ENCODE measurements at places on chromosomes 11 and 22. TPM values are rescaled to one million over a fixed set of nuclear protein-coding genes. Genes with fewer than 3 reads are reported as not detected.

The TRPT1 gene
- total RNA-seq: 31.7 TPM

The LIF gene
- 511 TPM for total RNA-seq

The SPON1 gene
- total RNA-seq: 0.14 TPM

The RTCB gene
- 105 TPM for total RNA-seq

GRCh38 chr11:98561252-98561651, 459.5 kb upstream of the CNTN5 start:
- H3K4me3 ChIP-seq: no peak overlapping the region
- no peaks in the 10 kb centered on the region for H3K27me3 ChIP-seq
- no peaks in the 10 kb centered on the region for H3K4me1 ChIP-seq
- no peak for DNase-seq

DNA sequence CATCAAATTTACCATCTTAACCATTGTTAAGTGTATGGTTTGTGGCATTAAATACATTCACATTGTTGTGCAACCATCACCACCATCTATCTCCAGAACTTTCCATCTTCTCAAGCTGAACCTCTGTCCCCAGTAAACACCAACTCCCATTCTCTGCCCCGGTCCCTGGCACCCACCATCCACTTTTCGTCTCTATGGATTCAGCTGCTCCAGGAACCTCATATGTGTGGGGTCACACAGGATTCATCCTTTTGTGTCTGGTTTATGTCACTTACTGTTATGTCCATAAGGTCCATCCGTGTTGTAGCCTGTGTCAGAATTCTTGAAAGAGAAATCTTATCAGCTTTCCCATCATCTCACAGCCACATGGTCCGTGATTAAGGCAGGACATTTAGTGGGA, 16.3 kb downstream of the TSPAN32 start:
- H3K27me3 ChIP-seq: peaks cover 10% of the 10 kb centered on the region
- no peak for DNase-seq
- no peaks in the 10 kb centered on the region for H3K36me3 ChIP-seq
- H3K4me3 ChIP-seq: no peak overlapping the region
- H3K27ac ChIP-seq: no peak overlapping the region
- no peaks in the 10 kb centered on the region for H3K4me1 ChIP-seq

DNA sequence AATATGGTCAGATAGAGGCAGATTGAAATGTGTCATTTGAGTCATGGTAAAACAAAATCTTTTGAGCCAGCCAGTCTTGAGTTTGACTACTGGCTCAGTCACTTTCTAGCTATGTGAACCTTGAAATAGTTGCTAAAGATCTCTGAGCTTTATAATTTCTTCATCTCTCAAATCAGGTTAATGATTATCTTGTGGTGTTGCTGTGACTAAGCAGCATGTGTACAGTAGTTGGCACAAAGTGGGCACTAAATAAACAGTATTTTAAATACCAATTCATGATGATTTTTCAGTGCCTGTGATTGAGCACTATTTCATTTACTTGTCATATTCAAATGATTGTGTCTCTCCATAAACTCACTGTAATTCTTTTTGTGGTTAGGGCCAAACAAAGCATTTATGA, 70.8 kb downstream of the RAB38 start:
- no peaks in the 10 kb centered on the region for H3K36me3 ChIP-seq
- DNase-seq: no peak
- H3K27ac ChIP-seq: no peak overlapping the region

- H3K4me3 ChIP-seq: no peak overlapping the region
- H3K4me1 ChIP-seq: peaks cover 52% of the 10 kb centered on the region
Measured at GRCh38 chr22:25084405-25085107, 115.1 kb upstream of the CRYBB3 start.

DNA sequence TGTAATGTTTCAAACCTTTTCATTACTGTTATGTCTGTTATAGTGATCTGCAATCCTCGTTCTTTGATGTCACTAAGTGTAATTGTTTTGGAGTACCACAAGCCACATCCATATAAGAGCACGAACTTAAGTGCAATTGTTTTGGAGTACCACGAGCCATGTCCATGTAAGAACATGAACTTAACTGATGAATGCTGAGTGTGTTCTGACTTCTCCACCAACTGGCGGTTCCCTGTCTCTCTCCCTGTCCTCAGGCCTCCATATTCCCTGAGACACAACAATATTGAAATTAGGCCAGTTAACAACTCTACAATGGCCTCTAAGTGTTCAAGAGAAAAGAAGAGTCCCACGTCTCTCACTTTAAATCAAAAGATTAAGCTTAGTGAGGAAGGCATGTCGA, 23.5 kb downstream of the TESMIN start:
- no peaks in the 10 kb centered on the region for H3K36me3 ChIP-seq
- no peaks in the 10 kb centered on the region for H3K4me1 ChIP-seq
- no peak for DNase-seq
- H3K27ac ChIP-seq: no peak overlapping the region
- H3K27me3 ChIP-seq: peaks cover 17% of the 10 kb centered on the region

GRCh38 chr11:59560290-59560701, 49.0 kb downstream of the OR4D9 start:
- peak; percentile 94 for DNase-seq
- H3K36me3 ChIP-seq: peaks cover 2% of the 10 kb centered on the region
- peaks cover 46% of the 10 kb centered on the region for H3K4me1 ChIP-seq
- H3K27ac ChIP-seq: peak overlapping the region; percentile 96

DNA sequence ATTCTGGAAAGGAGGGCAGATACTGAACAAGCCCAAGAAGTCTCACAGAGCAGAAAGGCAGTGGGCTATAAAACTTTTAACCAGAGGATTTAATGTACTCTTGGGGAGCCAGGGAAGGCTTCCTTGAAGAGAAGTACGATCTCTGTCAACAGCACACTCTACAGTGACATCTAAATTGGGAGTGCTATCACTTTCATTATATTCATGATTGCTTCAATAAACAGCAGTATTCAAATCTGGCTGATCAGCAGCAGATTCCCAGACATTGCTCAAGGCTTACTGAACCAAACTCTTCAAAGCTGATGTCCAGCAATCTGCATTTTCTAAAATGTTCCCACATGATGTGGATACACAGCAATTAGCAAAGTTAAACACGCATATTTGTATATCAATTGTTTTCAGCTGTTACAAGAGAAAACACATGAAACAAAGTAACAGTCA, 44.2 kb downstream of the SYTL2 start:
- peaks cover 54% of the 10 kb centered on the region for H3K36me3 ChIP-seq
- no peak overlapping the region for H3K4me3 ChIP-seq
- H3K4me1 ChIP-seq: peaks cover 55% of the 10 kb centered on the region
- no peak for DNase-seq
- H3K27ac ChIP-seq: no peak overlapping the region
- no peaks in the 10 kb centered on the region for H3K27me3 ChIP-seq

- H3K36me3 ChIP-seq: peaks cover 78% of the 10 kb centered on the region
- DNase-seq: no peak
- no peak overlapping the region for H3K27ac ChIP-seq
- H3K4me1 ChIP-seq: peaks cover 27% of the 10 kb centered on the region
Measured at GRCh38 chr11:62794201-62794775, 2.5 kb upstream of the TMEM223 start.

DNA sequence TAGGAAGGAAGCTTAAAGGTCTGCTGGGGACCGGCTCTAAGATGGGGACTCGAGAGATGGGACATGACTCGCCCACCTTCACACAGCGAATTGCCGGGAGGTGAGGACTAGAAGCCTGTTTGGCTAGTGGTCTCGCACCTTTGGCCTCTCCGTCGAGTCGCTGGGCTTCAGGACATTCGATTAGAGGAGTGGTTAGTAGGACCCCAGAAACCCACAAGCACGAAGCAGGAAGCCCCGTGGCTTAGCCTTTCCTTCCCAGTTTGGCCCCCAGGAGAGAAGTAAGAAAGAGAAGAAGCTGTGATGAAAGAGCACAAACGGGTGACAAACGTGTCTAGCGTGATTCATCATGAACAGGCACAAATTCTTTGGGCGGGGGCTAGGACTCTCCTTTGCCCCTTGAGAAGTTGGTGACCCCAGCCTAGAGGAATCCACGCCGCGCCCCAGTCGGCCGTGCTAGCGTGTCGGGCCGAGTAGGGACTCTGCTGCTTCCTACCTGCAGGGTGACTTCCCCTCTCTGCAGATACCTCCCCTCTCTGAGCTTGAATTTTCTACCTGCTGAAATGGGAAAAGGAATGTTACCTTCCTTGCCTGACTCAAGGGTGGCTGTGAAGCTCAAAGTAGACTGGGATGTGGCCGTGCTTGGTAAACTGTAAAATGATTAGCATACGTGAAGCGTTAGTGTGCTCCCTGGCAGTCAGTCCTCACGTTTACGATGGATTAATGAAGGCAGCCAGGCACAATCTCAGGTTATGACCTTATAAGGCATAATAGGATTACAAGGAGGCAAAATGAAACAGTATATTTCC, 1.1 kb upstream of the ADM start:
- peak overlapping the region; percentile 93 for H3K4me3 ChIP-seq
- peak; percentile 75 for DNase-seq
- H3K4me1 ChIP-seq: peaks cover 51% of the 10 kb centered on the region
- H3K27me3 ChIP-seq: peaks cover 58% of the 10 kb centered on the region
- peak overlapping the region; percentile 57 for H3K27ac ChIP-seq
- peaks cover 3% of the 10 kb centered on the region for H3K36me3 ChIP-seq

DNA sequence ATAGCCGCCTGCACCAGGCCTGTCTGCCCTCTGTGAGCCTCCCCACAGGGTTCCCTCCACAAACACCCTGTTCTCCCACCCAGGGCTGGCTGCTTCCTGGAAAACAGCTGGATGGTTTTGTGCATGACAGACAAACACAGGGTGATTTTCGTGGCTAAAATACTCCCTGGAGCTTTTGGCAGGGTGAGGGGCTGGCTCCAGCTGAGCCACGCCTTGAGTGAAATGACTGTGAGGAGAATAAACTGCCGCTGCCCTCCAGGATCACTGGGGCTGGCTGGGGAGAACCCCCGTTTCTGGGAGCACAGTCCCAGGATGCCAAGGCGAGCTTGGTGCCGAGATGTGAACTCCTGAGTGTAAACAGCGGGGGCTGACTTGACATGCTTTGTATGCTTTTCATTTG, 20.3 kb upstream of the PPP6R3 start:
- peaks cover 5% of the 10 kb centered on the region for H3K4me1 ChIP-seq
- H3K36me3 ChIP-seq: peaks cover 2% of the 10 kb centered on the region
- H3K27ac ChIP-seq: no peak overlapping the region
- DNase-seq: no peak
- no peaks in the 10 kb centered on the region for H3K27me3 ChIP-seq

GRCh38 chr22:44098021-44098739, 74.1 kb downstream of the PARVB start:
- H3K4me3 ChIP-seq: no peak overlapping the region
- no peak for DNase-seq
- H3K36me3 ChIP-seq: peaks cover 10% of the 10 kb centered on the region
